ENCODE measurements at places on chromosomes 6 and 20.

DNA sequence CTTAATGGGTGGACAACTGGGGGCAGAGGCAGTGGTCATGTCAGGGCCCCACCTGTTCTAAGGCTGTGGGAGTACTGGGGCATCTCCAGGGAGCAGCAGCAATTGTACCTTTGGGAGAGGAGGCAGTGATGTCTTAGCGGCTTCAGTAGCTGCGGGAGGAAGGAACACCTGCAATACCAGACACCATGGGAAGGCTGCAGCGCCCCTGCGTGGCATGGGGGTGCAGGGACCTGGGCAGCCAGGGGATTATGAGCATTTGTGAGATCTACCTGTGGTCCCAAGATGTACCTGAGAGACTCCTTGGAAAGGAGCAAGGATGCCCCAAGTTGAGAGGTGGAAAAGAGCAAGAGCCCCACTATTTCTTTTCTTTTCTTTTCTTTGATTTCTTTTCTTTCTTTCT is 112.1 kb upstream of the GPR6 start:
- DNase-seq: no peak

- no peak for DNase-seq
Observed at GRCh38 chr6:142822842-142823241, 122.1 kb downstream of the HIVEP2 start.

- no peak for DNase-seq
Observed at GRCh38 chr6:28807682-28808280, 116.0 kb downstream of the TRIM27 start.

- peak; percentile 14 for DNase-seq
Observed at GRCh38 chr20:57263801-57264792, 2.3 kb downstream of the BMP7 start.

GRCh38 chr6:123509112-123509511 is 127.6 kb downstream of the TRDN start:
- no peak for DNase-seq

DNA sequence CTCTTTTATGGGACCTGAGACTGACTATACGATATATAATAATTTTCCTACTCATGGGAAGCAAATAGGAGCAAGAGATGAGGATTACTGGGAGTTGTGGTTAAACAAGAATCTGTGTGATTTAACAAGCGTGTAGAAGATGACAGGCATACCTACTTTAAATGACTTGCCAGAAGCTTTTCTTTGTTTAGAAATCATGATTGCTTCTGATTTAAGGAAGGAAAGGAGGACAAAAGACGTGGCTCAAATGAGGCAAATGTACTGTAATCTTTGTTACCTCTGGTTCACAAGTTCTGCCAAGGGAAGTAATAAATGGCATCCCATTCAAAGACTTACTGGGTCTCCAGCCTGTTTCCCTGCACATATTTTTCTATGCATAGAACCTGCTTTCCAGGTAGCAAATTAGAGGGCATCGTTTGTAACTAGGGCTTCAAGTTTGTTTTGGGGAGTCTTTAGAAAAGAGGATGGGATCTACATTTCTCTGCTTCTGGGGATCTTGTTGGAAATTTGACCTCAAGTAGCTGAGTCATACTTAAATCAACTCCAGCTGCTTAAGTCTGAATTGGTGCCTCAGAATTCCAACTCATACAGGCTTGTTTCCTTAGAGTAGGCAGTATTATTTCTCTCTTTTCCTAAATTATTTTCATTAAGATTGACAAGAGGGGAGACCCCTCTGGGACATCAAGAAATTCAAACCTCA is 2.9 kb upstream of the TRMT11 start:
- no peak for DNase-seq

DNA sequence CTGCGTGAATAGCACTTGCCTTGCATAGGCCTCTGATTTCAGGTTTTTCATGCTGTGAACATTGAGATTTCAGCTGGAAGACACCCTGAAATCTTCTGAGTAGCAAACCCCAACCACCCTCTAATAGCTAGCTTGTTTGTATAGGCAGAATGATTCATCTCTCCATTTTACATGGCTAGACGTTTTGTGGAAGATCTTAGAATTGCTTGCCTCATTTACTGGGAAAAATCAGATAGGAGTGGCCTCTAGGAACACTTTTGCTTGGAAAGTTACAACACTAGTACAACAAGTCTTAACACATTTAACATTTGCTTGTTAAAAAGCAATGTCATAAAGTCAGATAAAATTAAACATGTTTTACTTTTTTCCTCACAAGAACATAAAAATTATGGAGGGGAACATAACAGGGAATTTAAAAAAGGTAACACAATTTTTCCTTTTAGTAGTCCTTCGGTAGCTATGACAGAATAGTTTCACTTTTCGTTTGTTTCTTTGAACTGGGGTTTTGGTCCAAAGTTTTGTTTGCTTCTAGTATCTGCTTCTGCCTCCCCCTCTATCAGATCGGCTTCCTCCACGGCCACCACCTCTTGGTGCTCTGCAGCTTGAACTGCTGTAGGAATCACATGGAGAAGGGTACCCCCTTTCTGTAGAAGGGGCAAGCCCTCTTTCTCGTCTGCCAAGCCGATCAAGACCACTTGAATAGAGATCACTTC is 102.2 kb upstream of the PTCHD4 start:
- DNase-seq: no peak

DNA sequence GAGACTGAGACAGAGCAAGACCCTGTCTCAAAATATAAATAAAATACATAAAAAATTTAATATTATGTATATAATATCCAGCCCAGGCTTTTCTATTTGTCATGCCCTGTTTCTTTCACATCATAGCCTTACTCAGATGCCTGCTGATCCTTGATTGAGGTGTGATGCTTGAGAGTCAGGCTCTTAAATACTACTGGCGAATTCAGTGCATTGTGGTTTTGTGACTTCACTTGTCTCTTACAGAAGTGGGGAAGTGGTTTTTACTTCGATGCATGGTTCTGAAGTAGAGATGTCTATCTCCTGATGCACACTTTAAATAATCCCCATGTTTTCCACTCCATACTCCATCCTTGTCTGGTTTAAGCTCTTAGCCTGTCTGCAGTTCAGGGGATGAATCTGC is 29.1 kb downstream of the ASXL1 start:
- DNase-seq: no peak

GRCh38 chr6:71589254-71589653 is 297.1 kb upstream of the RIMS1 start:
- no peak for DNase-seq

DNA sequence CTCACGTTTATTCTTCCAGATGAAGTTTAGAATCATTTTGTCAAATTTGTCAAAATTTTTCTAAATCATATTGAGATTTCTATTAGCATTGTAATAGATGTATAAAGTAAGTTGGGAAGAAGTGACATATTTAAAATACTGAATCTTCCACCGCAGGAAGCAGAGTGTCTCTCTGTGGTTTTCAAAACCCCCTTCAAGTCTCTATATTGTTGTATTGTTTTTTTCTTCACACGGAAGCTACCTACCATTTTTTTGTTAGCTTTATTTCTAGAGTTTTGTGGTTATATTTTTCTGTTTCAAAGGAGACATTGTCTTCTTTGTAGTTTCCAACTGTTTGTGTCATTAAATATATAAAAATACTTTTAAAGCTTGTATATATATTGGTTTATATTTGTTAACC is 188.6 kb downstream of the ZDHHC14 start:
- DNase-seq: no peak

GRCh38 chr6:4159491-4159890 is 24.1 kb upstream of the ECI2 start:
- DNase-seq: no peak

GRCh38 chr20:5657876-5658200 is 92.4 kb upstream of the SHLD1 start:
- DNase-seq: no peak

- DNase-seq: no peak
Observed at GRCh38 chr6:169292338-169293124, 38.9 kb upstream of the THBS2 start.

GRCh38 chr6:134467620-134468019 is 149.7 kb upstream of the SGK1 start:
- no peak for DNase-seq

DNA sequence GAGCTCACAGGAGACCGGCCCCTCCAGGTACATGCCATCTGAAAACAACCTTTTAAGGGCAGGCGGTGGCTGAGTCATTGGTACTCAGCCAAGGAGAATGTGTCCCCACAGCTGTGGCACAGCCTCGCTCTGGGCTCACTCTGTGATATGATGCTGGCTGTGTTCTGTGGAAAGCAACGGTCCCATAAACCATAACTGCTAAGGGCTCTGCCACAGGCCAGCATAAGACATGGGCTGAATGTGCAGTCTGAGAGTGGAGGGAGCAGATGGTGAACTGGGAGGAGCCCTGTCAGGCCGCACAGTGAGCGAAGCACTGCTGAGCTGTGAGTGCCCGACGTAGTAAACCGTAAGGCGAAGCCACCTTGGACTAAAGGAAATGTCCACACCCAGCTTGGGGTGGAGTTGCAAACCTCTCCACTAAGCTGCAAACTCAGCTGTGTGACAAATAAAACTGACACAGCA is 375.8 kb downstream of the THBS2 start:
- no peak for DNase-seq

GRCh38 chr20:35326740-35327073 is 34.5 kb upstream of the FAM83C start:
- DNase-seq: no peak

- no peak for DNase-seq
Observed at GRCh38 chr6:158638324-158638854, 6.2 kb downstream of the DYNLT1 start.
